ENCODE measurements at places on chromosomes 16 and 17.

- no peak for DNase-seq
Observed at GRCh38 chr16:81738783-81739496, 40.2 kb upstream of the PLCG2 start.

DNA sequence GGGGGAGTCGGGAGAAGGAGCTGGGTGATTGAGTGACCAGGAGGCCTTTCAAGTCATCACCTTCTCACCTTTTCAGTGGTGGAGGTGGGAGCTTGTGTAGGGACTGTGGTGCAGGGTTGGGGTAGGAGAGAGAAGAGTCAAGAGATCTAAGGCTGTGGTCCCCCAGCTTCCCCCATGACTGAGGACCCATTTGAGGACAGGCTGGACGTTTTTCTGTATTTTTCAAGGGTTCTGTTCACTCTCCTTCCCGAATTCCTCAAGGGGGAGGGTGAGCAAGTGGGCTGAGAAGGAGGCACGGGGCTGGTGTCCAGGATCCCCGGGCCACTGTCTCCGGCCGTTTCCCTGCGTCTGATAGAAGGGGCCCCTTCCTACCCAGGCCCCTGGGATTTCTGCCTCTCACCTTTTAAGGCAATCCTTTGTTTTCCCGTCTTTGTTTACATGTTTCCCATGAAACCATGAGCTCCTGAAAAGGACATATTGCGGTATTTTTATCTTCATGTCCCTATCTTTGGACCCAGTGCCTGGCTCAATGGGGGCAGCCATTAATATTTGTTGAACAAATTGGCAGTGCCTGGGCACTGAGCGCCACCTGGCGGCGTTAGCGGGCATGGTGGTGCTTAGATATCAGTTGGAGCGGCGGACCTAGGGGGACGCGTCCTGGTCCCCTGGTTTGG is 9.2 kb upstream of the CD300A start:
- DNase-seq: peak; percentile 62

GRCh38 chr16:28163699-28164098 is 48.1 kb downstream of the XPO6 start:
- DNase-seq: no peak

DNA sequence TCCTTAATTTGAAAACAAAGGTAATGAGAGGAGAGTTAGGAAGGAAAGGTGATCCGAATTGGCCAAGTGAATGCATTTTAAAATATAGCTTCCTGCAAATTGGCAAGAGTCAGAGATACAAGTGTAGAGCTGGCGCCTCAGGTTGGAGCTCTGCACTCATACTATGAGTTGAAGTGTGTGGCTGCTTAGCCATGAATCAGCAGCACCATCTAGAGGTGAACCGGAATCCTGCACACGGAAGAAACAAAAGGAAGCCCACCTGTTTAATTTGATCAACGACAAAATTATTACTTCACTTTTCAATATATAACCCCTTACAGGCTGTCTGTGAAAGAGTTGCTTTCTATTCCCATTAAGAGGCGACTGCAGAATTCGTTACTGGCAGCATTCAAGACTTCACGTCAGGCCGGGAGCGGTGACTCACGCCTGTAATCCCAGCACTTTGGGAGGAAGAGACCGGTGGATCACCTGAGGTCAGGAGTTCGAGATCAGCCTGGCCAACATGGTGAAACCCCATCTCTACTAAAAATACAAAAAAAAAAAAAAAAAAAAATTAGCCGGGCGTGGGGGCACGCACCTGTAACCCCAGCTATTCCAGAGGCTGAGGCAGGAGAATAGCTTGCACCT is 1253.7 kb upstream of the CDH8 start:
- DNase-seq: no peak

DNA sequence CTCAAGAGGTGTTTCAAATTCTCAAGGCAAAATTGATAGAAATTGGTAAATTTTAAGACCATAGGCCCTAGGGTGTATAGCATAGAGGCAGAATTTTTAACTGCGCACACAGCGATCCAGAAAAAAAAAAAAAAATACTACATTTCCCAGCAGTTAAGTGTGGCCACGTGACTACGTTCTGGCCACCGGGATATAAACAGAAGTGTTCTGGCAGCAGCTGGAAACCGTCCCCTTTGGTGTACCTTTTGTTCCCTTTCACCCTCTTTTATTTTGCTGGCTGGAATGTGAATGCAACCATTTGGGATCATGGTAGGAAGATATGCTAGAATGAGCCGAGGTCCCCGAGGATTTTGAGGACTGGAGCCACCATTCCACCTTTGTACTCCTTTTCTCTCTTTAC is 52.7 kb upstream of the AKAP1 start:
- no peak for DNase-seq

DNA sequence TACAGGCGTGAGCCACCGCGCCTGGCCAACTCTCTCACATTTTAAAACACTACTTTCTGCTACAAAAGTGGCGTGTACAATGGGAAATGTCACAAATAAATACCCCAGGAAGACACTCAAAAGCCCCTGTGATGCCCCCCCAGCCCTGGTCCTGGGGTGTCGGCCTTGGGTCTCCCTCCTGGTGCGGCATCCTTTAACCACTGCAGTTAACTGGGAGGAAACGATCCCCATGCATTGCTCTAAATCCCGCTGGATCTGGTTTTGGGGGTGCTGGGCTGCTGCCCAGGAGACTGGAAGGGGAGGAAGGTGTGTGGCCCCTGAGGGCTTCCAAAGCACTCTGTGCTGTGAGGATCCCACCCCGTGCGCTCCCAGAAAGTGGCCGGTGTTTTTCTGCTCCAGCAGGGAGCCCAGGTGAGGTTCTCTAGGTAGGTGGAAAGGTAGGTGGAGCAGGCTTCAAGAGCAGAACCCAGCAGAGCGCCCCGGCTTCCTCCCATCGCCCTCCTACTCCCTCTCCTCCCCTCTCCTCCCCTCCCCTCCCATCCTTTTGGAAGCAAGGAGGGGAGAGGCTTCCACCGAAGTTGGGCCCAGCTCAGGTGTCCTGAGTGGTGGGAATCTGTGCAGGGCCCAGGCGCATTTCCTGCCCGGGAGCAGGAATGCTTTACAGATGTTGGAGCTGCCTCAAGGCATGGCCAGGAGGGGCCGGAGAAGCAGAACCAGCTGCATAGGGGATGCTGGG is 363.3 kb downstream of the SEC14L1 start:
- no peak for DNase-seq

DNA sequence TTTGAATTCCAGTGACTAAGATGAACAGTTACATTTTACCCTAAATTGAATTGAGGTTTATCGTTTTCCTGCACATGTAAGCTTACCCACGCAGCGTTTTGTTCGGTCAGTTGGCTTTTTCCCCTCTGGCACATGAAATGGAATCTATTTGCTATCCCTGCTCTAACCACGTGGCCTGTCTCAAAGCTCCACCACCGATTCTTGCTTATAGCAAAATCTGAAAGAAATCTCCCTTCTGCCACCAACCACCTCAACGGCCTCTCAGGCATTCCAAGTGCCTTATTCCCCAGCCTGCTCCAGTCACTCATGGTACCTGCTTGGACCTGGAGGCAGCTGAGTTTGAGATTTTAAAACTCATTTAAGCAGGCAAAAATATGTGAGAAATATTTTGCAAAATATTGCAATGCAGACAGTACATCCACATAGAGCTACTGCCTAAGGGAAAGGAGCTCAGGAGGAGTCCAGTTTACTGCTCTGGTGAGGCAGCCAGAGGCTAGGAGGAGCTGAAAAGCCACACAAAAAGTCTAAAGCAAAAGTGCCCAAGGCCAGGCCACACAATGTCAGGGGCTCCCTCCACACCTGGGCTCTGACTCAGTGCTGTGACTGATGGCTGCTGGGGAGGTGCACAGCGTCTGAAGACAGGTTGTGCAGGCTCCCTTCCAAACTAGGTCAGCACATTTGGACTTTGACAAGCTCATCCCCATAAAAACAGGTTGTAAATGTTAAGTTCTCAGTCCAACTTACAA is 26.4 kb downstream of the ARHGAP17 start:
- DNase-seq: no peak

DNA sequence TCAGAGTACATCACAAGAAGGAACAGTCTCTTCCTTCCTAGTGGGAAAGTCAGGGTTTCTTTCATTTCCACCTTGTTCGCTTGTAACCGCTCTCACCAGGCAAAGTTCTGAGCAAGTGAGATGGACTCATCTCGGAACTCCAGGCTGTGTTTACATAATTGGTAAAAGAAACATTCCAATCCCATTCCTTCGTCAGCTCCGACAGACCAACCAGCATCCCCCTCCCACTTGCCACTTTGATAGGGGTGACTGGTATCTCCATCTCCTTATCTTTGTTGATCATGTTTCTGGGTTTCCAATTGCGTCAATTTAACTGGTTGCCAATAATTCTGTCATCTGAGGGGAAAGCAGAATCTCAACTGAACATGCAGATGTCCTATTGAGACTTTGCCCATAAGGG is 36.8 kb upstream of the LYRM9 start:
- no peak for DNase-seq

DNA sequence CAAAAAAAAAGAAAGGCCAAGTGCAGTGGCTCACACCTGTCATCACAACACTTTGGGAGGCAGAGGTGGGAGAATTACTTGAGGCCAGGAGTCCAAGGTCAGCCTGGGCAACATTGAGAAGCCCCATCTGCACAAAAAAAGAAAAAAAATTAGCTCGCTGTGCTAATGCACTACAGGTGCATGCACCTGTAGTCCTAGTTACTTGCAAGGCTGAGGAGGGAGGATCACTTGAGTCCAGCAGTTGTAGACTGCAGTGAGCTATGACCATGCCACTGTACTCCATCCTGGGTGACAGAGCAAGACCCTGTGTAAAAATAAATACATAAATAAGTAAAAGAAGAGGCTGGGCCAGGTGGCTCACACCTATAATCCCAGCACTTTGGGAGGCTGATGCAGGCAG is 39.7 kb downstream of the DCAKD start:
- DNase-seq: no peak

GRCh38 chr17:20154286-20155000 is 145.3 kb downstream of the SPECC1 start:
- no peak for DNase-seq

DNA sequence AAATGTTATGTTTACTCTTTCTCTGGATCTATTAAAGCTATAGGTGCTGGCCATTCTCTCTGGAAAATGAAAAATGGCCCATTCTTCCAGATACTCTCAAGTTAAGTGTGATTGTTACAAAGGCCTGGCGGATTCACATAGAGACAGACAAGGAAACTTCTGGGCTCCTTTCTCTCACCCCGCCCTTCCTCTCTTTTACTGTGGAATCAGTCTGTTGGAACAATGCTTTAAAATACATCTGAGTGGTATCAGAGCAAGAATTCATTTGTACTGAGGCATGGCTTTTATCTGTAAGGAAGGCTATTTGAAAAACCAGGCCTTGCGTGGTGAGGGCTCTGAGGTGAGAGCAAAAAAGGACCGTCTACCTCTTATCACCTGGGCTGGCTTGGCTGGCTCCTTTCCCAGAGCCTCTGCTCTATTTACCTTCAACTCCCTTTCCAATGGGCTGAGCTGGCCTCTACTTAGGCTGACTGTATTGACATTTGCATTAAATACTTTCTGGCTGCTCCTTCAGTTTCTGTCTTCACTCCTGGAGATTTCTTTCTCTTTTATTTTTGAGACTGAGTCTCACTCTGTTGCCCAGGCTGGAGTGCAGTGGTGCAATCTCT is 274.0 kb downstream of the PHKB start:
- no peak for DNase-seq

DNA sequence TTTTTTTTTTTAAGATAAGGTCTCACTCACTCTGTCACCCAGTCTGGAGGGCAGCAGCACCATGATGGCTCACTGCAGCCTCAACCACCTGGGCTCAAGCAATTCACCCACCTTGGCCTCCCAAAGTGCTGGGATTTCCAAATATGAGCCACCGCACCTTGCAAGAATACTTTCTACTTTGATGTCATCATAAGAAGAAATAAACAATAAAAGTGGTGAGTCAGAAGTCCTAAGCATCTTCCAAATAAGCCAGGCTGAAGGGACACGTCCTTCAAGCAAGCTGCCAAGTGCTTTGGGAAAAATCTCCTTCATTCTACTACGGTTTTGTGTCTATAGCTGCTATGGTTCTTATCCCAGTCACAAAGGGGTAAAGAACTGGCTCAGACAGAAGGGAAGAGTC is 20.3 kb downstream of the HASPIN start:
- no peak for DNase-seq

DNA sequence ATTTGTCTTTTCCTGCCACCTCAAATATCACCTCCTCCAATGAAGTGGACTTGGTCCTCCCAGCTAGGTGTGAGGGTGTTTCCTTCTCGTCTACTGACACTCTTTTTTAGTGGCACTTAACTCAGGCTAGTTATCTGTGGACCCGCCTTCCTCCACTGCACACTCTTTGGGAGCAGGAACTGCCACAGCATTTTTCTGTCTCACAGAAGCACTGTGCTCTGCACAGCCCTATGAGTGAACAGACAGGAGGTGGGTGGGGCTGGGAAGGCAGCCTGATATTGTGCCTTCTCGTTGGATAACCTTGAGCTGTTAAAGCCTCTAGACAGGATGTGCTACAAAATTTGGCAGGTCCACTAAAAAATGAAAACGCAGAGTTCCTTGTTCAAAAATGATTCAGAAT is 31.9 kb upstream of the HOXB13 start:
- DNase-seq: no peak

DNA sequence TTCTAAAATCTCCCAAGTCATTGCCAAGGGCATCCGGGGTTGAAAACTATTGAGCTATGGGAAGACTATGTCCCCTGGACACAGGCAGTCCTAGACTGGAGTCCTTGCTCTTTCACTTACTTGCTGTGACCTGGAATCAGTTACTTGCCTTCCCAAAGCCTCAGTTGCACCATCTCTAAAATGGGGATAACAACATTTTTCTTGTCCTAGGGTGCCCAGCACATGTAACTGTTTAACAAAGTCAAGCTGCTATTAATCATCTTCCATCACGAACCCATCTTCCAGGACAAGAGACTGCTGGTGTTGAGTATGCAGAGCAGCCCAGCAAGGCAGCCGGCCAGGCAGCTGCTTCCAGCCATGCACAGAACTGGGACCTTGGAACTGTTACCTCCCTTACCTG is 9.9 kb upstream of the CACNG4 start:
- DNase-seq: no peak

GRCh38 chr17:43669971-43670644 is 8.4 kb upstream of the MEOX1 start:
- no peak for DNase-seq

DNA sequence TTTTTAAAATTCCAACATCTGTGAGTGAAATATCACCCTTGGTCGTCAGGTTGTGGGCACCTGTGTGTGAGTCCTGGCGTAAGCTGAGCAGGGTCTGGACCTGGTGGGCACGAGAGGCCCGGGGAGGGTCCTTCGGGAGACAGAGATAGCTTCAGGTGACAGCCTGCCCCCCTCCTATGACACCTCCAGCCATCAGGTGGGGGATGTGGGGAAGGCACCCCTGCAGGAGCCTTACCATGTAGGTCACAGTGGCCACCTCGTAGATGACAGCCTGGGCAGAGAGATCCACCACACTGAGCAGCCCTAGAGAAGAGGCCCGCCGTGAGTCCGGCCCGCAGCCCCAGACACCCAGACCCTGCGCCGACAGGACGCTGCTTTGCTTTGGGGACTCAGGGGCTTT is 11.2 kb downstream of the SLC47A2 start:
- DNase-seq: no peak

- DNase-seq: no peak
Observed at GRCh38 chr16:75820672-75821071, 94.4 kb upstream of the CPHXL start.

- no peak for DNase-seq
Observed at GRCh38 chr16:63690961-63691360, 1430.9 kb downstream of the CDH11 start.

GRCh38 chr17:30422171-30422570 is 43.4 kb downstream of the CPD start:
- no peak for DNase-seq
